Dermis microvascular lymphatic vessel endothelial cell (primary cell): ENCODE measurements at places on chromosomes 7 and 10.

- peak; percentile 67 for DNase-seq
Measured at GRCh38 chr7:120988591-120989256, at the start of gene CPED1. CPED1 (plus strand) TSS chr7:120988711; CDS start chr7:120989622, 911 bp downstream.

DNA sequence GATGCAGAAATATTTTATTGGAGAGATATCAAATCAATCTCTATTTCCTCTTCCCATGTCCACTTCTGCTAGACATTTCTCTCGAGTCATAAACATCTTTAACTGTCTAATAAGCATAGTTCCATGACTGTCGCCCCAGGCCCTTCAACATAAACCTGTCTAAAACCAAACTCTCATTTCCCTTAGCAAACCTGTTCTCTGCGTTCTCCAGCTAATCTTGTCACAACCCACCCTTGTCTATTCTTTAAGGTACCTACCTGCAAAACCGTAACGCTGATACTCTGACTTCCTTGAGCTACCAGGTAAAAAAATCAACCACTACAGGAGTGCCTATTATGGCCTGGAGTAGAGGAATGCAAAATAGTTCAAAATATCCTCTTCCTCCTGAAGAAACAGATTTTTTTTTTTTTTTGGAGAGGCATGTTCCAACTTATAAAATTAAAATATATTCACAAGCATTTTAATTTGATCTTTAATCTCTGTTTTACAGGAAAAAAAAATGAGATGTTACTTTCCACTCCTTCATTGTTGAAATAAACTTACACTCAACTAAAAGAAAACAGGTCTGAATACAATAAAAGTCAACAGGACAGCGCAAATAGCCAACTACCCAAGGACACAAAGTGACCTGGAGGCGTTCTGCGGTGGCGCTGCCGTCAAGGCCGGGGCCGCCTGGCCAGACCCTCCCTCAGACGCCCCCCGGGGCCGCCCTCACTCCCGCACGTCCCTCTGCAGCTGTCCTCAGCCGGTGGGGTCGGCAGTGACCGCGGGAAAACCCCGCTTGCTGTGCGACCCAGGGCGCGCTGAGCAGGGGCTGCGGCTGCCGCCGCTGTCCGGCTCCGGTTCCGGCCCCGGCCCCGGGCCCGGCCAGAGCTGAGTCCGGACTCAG lies 765 bp downstream of the SLC25A40 start:
- peak; percentile 3 for DNase-seq

GRCh38 chr7:134515569-134516468 lies 11.5 kb upstream of the AKR1B10 start:
- peak; percentile 68 for DNase-seq

- no peak for DNase-seq
Measured at GRCh38 chr7:29968683-29969395, 20.8 kb downstream of the SCRN1 start.

GRCh38 chr7:135209225-135209834 lies 2.0 kb downstream of the WDR91 start:
- DNase-seq, result no peak

- DNase-seq, result no peak
Measured at GRCh38 chr10:65350611-65351010, 1575.2 kb upstream of the LRRTM3 start.

- no peak for DNase-seq
Measured at GRCh38 chr7:45035371-45035770, 35.4 kb downstream of the CCM2 start.

GRCh38 chr7:44977304-44977958 lies 1.4 kb downstream of the MYO1G start:
- DNase-seq, result no peak

GRCh38 chr10:122140941-122141623 lies 130.0 kb upstream of the BTBD16 start:
- peak; percentile 97 for DNase-seq

GRCh38 chr7:157560258-157560654 lies 223.5 kb downstream of the DNAJB6 start:
- DNase-seq, result no peak

DNA sequence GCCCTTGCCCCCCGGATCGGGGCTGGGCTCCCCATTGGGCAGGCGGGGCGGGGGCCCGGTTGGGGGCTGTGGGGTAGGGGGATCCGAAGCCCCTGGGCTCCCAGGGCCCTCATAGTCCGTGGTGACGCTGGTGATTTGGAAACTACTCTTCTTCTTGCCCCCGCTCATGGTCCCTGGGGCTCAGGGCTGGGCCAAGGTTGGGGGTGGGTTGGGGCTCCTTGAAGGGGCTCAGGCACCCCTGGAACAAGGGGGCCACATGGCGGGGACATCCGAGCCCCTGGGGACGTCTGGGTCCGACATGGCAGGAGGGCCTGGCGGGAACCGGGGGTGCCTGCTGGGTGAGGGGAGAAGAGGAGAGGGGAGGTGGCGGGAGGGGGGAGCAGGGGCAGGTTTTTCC lies 1.1 kb downstream of the TSC22D4 start:
- no peak for DNase-seq

GRCh38 chr7:112529521-112529920 lies 48.7 kb downstream of the LSMEM1 start:
- DNase-seq, result no peak

DNA sequence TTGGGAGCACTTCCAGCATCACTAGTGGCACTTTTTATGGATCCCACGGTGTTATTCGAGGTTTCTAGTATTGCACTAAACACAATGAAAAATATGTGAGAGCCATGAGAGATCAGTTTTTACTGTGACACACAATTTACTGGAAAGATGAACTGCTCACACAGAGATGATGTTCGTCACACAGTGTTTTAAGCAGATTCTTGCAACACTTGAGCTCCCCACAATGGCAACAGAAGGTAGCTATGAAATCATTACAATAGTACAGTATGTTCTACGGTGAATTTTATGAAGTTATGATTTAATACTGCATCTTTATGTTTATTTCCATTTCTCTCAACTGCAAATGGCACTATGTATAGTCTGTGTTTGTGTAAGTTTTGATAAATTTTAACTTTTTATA lies 27.4 kb upstream of the ENTPD1 start:
- peak; percentile 42 for DNase-seq

GRCh38 chr10:33263453-33263852 lies 71.0 kb downstream of the NRP1 start:
- DNase-seq, result no peak

DNA sequence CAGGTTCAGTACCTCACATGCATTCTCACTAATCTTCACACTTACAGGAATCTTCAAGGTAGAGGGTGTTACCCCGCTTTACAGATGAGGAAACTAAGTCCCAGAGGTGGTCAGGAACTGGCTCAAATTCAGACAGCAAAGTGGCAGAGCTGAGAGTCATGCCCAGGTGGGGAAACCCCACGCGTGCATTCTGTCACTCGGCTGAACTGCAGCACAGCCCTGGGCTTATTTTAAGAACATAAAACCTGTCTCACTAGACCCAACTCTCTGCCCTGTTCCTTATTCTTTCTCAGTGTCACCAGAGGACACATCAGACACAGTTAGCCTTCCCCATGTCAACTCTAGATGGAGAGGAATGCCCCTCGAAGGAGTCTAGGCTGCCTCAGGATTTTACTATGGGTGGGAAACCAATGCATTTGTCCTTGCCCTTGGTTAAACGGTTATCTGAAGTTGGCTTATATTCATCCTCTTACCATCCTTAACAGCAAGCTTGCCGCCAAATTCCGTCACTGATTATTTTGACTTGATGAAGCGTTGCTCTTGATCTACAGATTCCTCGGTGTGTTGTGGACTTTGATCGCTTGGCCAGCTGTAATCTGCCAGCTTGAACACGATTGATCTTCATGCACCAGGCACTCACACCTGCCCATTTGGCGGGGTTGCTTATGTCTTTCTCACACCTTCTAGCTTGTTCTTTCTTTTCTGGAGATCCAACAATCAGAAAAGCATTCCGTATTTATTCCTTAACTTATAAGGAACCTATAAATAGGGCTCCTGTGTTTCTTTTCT lies 627.9 kb downstream of the SDK1 start:
- DNase-seq, result no peak

DNA sequence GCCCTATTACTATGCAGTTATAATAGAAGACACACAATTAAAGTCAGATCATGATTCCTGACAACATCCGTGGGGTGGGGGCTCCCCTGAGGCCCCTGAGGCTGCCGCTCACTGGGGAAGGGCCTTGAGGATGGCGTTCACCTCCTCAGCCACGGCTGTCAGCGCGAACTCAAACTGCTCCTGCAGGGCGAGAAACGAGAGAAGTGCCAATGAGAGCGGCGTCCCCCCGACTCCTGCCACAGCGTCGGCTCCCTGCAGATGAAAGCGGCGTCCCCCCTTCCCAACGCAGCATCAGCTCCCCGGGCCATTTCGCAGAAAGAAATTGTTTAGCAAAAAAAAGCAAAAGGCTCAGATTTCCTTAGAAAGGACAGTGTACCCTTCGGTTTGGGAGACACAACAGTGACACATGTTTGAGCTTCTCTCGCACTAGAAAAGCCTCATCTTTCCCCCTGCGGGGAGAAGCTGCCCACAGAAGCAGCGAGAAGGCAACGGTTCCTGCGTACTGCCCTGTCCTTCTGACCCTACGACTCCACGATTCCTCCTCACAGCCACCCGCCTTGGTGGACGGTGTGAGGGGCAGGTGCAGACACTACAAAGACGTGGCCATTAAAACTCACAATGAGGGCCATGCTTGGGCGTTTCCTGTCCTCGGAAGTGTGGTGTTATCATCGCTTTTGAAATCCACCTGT lies 203.9 kb downstream of the DNAJB6 start:
- no peak for DNase-seq

DNA sequence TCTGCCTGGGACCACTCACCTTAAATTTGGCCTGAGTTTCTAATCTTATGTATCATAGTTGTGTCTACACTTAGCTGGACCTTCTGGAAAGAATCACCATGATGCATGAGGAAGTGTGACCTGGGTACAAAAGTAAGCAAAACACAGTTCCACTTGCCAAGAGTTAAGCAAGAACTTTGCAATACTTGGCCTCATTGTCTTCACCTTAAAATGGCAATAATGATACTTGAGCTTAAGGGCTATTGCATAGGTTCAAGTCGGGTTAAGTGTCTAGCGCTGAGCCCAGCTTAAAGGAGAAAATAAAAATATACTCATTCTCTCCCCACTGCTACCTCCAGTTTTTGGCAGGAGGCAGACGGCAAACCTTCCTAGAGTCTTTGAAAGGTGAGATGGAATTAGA lies 133.9 kb upstream of the BMPER start:
- no peak for DNase-seq
